ENCODE measurements at places on chromosomes 3 and 15.

DNA sequence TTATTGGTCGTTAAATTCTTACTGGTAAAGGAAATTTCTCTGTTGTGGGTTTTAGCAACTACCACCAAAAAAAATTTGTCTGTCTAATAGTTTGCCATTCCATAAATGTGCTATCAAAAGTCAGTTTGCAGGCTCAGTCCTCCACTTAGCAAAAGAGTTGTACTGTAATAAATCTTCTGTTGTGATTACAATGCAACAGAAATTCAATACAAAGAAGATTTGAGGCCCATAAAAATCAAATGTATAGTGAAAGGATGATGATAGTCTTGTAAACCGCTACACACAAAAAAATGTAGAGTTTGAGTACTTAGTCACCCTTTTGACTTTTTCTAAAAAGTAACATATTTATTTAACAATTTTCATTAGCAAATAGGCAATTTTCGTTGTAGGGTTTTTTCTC, 251.7 kb downstream of the VGLL3 start:
- no peak for DNase-seq

DNA sequence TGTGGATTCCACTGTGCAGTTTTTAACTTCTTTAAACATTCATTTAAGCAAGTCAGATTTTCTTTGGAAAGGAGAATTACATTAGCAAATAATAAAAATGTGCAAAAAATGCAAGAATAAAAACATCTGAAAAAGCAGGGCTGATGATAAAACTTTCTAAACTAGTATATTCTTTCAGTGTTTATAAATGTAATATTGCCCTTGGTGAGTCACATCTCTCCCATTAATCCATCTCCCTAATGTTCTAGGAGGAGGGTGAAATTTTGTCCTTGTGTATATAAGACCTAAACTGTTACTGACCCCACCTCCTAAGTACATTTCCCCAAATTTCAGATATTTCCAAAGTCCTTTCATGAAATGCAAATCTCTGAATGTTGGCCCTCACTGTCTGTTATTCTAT, 28.5 kb upstream of the DCUN1D1 start:
- DNase-seq: peak; percentile 68

DNA sequence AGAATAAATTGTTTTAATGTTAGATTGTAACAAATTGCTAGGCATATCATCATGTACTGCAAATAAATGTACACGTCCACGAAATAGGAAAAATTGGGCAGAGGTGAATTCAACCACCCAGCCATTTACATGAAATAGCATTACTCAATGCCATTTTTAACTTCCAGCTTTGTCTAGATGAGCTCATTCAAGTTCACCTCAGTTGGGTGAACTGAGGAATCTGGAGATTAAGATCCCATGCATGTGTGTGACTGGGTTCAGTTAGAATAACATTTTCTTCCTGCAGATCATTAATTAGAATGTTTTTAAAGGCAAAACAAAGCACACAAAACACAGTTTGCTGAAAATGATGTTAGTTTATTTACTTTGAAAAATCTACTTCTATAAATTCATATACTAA, 767.8 kb upstream of the GOLIM4 start:
- DNase-seq: peak; percentile 36

- DNase-seq: no peak
Observed at GRCh38 chr3:138945709-138946662, 951 bp downstream of the FOXL2 start.

GRCh38 chr15:72599855-72600464, 54.5 kb upstream of the GOLGA6B start:
- DNase-seq: peak; percentile 71

GRCh38 chr3:50123394-50124051, 31.6 kb upstream of the SEMA3F start:
- no peak for DNase-seq

DNA sequence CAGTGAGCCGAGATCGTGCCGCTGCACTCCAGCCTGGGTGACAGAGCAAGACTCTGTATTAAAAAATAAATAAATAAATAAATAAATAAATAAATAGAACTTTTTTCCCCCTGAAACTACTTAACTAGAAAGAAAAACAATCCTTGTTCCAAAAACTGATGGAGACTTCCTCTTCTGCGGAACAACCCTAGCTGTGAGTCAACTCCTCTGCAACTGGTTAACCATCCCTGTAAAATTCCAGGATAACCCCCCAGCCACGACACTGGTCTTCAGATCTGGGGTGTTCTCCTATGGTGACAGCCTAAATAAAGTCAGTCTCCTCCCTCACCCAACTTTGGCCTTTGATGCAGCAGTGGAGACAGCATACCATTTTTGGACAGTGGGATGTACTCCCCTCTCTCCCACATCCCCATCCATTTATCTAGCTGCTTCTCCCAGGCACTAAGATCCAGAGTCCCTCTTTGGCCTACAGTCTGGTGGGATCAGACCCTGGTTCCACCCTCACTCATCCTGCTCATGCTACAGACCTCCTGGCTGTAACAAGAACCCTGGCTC, 352.6 kb downstream of the OCA2 start:
- no peak for DNase-seq
